Activated B cell treated with CpG ODN at 0.5 μM for 24 hours (primary cell): ENCODE measurements at places on chromosomes 3 and 15. TPM values are rescaled to one million over a fixed set of nuclear protein-coding genes. Genes with fewer than 3 reads are reported as not detected.
A peak's percentile ranks its signal among the peaks of the same experiment; 100 is the strongest.

- peaks cover 14% of the 10 kb centered on the region for H3K4me1 ChIP-seq
- H3K4me3 ChIP-seq = no peak overlapping the region
- no peaks in the 10 kb centered on the region for H3K36me3 ChIP-seq
- H3K27me3 ChIP-seq = peaks cover 34% of the 10 kb centered on the region
- no peak overlapping the region for H3K27ac ChIP-seq
- DNase-seq = no peak
Observed at GRCh38 chr3:190326361-190326760, 4.1 kb upstream of the CLDN1 start.

- no peaks in the 10 kb centered on the region for H3K36me3 ChIP-seq
- no peak for DNase-seq
- no peak overlapping the region for H3K4me3 ChIP-seq
- peaks cover 7% of the 10 kb centered on the region for H3K27me3 ChIP-seq
- H3K4me1 ChIP-seq = no peaks in the 10 kb centered on the region
Observed at GRCh38 chr15:91660174-91660649, 193.3 kb upstream of the SLCO3A1 start.

DNA sequence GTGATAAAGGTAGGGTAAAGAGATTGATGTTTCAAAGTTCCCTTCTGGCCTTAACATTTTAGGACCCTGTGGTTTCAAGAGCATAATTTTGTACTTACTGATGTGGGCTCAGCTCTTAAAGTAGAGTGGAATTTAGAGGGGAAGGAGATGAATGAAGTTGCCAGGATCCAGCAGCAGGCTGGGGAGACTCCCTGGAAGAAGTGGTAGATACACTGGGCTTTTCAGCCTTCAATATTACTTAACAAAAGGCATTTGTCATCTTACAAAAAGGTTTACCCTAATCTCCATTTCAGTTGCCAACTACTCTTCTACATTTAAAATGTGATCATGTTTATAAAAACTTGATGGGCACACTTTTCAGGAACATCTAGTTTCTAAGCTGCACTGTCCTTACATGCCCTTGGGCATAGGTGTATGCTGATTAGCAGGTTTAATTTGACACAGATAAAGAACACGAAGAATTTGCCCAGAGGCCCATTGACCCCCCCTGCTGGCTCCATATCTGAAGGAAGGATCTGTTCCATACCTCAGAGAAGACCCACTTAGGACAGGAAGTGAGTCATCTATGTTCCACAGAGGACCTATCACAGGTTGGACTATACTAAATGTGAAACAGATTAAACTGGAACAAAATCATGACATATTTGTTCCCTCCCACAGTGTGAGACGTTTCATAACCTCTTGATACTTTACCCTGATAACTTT lies 93.0 kb upstream of the LPP start:
- no peaks in the 10 kb centered on the region for H3K27me3 ChIP-seq
- no peak overlapping the region for H3K4me3 ChIP-seq
- DNase-seq = no peak
- H3K4me1 ChIP-seq = peaks cover 6% of the 10 kb centered on the region
- no peaks in the 10 kb centered on the region for H3K36me3 ChIP-seq

Gene RTP4
- total RNA-seq = 7.4 and 9.0 TPM in 2 replicates

DNA sequence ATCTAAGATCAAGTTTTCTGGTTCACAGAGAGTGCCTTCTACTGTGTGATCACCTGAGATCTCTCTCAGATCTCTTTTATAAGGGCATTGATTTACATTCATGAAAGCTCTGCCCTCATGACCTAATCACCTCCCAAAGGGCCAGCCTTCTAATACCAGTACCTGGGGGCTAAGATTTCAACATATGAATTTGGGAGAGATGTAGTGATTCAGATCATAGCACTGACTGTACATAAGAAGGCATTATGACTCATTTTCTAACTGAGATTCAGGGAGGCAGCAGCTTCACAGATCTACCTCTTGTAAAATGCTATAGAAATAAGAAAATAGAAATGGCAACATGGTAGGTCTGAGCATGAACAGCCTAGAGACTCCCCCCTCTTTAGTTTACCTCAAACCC lies 39.6 kb downstream of the VGLL3 start:
- no peak for DNase-seq
- no peaks in the 10 kb centered on the region for H3K4me1 ChIP-seq
- H3K4me3 ChIP-seq = no peak overlapping the region
- H3K36me3 ChIP-seq = no peaks in the 10 kb centered on the region

DNA sequence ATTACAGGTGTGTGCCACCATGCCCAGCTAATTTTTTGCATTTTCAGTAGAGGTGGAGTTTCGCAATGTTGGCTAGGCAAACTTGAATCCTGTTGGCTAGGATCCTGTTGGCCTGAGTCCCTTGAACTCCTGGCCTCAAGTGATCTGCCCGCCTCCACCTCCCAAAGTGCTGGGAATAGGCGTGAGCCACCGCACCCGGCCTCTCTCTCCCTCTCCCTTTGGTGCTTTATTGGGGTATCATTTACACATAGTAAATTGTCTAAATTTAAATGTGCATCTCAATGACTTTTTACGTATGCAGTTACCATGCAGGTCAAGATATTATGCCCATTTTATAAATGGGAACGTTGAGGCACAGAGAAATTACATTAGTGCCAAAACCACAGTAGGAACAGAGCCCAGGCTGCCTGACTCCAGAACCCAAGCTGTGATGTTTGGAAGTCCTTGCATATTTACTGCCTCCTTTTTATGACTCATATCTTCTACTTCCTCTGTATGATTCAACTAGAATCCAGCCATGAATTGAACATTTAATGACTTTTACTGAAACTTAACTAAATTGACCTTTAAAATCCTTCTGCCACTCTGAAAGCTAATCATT lies 34.0 kb upstream of the RPP14 start:
- no peaks in the 10 kb centered on the region for H3K27me3 ChIP-seq
- peak overlapping the region; percentile 65 for H3K27ac ChIP-seq
- H3K4me3 ChIP-seq = peak overlapping the region; percentile 24
- peaks cover 8% of the 10 kb centered on the region for H3K4me1 ChIP-seq
- peaks cover 77% of the 10 kb centered on the region for H3K36me3 ChIP-seq

- H3K4me3 ChIP-seq = no peak overlapping the region
- peaks cover 5% of the 10 kb centered on the region for H3K4me1 ChIP-seq
Observed at GRCh38 chr3:184717399-184717983, 5.6 kb upstream of the MAGEF1 start.

DNA sequence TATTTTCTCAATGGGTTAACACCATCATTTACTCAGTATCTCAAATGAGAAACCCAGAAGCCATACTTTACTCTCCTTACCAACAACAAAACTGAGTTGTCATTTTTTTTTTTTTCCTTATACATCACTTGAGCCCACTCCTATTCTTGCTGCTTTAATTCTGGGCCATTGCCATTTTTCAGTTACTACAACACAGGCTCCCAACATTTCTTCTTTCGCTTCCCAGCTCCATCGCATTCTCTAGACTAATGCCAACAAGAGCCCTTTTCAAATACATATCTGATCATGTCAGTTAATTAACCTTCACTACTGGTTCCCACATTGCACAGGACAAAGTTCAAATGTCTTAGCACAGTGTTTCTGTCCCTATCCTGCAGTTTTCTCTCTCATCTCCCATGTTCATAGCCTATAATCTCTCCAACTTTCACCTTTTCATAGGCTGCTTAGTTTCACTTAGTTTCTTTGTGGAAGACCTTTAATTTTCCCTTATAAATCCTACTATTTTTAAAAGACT lies 22.5 kb upstream of the ANXA2 start:
- no peak overlapping the region for H3K4me3 ChIP-seq
- peaks cover 30% of the 10 kb centered on the region for H3K36me3 ChIP-seq
- H3K4me1 ChIP-seq = no peaks in the 10 kb centered on the region
- H3K27me3 ChIP-seq = no peaks in the 10 kb centered on the region
- H3K27ac ChIP-seq = no peak overlapping the region
- no peak for DNase-seq

- no peak for DNase-seq
- no peak overlapping the region for H3K27ac ChIP-seq
- no peak overlapping the region for H3K4me3 ChIP-seq
Observed at GRCh38 chr3:53278667-53279066, 22.8 kb upstream of the TKT start.

Gene FBXO40
- total RNA-seq = not detected in 2 replicates
